ENCODE measurements at places on chromosomes 1 and 21. TPM values are rescaled to one million over a fixed set of nuclear protein-coding genes. Genes with fewer than 3 reads are reported as not detected.
A peak's percentile ranks its signal among the peaks of the same experiment; 100 is the strongest.

ZYG11A gene
- total RNA-seq: not detected

SNX7 gene
- 35.3 TPM for total RNA-seq

GRCh38 chr21:34857122-34857713 lies 188.4 kb downstream of the CLIC6 start:
- DNase-seq: no peak

GRCh38 chr21:34867785-34868184 lies 181.3 kb downstream of the RUNX1 start:
- DNase-seq: no peak

DNA sequence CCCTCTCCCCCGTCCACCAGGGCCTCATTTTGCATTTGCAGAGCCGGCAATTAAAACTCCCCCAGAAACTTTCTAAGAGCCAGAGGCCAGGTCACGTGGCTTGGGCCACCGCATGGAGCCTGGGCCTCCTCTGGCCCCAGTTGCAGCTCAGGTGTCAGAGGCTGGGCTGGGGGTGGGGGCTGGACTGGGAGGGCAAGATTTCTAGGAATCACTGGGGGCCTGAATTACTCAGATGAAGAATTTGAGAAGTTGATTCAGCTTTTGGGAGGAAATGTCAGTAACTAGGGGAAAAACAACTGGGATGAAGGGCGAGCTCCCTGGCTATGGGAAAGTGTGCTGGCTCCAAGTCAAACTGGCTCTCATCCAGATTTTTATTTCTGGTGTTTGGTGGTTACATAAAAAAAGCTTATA lies 151.0 kb downstream of the CDC7 start:
- peak; percentile 92 for DNase-seq

DNA sequence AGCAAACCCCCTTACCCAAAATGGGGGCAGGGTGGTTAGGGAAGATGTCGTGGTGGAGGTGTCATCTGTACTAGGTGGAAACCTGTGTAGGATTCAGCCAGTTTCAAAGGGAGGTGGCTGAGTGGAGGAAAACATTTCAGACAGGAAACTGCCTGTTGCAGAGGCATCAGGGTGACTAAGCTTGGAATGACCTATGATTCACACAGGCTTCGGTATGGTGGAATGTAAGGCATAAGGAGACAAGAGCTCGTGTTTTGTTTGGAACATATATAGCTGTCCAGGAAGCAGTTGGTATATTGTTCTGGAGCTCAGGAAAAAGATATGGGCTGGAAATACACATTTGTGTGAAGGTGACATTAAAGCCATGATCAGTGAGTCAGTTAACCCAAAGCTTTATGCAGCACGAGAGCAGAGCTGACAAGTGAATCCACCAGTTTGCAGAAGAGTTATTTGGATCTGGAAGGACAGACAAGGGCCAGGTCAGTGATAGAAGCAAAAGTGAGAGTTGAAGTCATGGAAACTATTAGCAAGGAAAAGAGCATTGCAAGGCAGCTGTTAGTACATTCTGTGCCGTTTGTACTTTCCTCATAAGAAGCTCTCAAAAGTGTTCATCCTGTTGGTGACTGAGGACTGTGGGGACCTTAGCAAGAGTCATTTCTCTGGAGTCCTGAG lies 12.2 kb downstream of the UTP25 start:
- peak; percentile 62 for DNase-seq

DNA sequence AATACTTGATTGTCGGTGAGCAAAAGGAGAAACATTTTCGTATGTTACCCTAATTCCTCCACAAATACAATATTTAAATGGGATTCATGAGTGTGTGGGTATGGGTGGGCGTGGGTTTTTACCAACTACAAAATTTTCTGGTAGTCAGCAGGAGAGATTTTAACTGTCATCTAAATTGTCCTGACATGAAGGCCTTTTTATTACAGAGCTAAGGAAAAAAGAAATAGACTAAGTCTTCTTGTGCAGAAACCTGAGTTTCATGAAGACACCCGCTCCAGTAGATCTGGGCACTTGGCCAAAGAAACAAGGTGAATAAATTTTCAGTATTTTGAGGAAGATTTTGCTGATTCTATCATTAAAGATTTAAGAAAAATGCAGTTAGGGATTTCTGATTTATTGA lies 752 bp downstream of the RGS18 start:
- no peak for DNase-seq

- DNase-seq: peak; percentile 91
These were observed 440.9 kb downstream of the PRDM2 start for GRCh38 chr1:14140831-14141401.

- DNase-seq: no peak
These were observed 109.2 kb downstream of the TNNI3K start for GRCh38 chr1:74344387-74344786.

- DNase-seq: no peak
These were observed 359.0 kb downstream of the ST6GALNAC3 start for GRCh38 chr1:76433526-76433925.

DNA sequence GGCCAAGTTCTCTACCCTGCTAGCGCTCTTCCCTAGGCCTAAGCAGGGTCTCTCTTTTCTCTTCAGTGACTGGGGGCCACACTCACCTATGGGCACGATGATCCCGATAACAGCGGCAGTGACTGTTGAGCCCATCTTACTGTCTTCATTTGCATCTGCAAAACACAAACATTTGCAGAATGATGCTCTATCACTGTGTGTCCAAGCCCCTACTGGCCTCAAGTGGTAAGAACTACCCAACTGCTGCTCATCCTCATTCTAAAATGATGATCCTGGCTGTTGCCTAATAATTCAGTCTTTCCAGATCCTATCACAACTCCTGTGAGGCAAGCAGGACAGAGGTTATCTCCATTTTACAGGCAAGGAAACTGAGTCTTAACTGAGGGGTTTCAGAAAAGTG lies 16.7 kb upstream of the MAGOH start:
- no peak for DNase-seq

ATP8B2 gene
- 178 TPM for total RNA-seq

PAQR6 gene
- 2.5 TPM for total RNA-seq

PAX7 gene
- not detected for total RNA-seq

TMEM269 gene
- not detected for total RNA-seq

- no peak for DNase-seq
These were observed 203.8 kb upstream of the POU3F1 start for GRCh38 chr1:38250356-38250755.

- DNase-seq: no peak
These were observed 21.7 kb upstream of the RGS16 start for GRCh38 chr1:182625719-182626504.

FCRL2 gene
- total RNA-seq: 0.50 TPM

GRCh38 chr1:17101261-17101660 lies 18.0 kb downstream of the PADI2 start:
- DNase-seq: no peak

TSSK3 gene
- total RNA-seq: 3.7 TPM

DNAH14 gene
- total RNA-seq: 16.2 TPM

RIPPLY3 gene
- not detected for total RNA-seq

GRCh38 chr1:202145068-202145743 lies 669 bp upstream of the ARL8A start:
- DNase-seq: no peak

GRCh38 chr1:208513799-208514198 lies 269.6 kb upstream of the PLXNA2 start:
- peak; percentile 47 for DNase-seq

MROH7 gene
- 13.1 TPM for total RNA-seq

GRCh38 chr1:44407430-44408211 lies 2.6 kb downstream of the RNF220 start:
- DNase-seq: no peak

CROCC gene
- 21.8 TPM for total RNA-seq

ANGPTL3 gene
- not detected for total RNA-seq

Data from esophagus muscularis mucosa (tissue), 4 donors.